ENCODE measurements at places on chromosomes 2 and 18.

DNA sequence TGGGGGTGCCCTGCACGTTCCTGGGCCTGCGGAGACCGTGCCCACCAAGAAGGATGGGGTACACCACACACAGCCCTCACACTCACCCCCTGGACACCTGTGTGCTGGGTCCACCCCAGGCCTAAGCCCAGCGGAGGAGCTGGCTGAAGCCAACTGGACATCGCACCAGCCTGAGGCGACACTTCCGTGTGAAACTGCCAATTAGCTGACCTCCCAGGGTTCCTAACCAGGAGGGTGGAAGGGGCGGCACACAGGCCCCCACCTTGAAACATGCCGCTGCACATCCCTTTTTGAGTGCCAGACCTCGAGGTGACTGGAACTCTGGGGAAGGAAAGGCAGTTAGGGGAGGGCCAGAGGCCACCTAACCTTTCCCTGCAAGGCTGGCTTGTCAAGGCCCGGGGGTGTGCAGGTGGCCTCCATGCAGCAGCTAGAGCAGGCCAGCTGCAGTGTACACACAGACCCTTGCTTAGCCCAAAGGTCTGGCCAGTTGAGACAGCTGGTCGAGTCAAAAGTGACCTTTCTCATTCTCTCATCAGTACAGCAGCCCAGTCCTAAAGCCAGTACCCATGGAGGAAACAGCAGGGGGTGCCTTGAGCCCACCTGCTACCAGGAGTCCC is 4.5 kb downstream of the STK25 start:
- no peak for DNase-seq

DNA sequence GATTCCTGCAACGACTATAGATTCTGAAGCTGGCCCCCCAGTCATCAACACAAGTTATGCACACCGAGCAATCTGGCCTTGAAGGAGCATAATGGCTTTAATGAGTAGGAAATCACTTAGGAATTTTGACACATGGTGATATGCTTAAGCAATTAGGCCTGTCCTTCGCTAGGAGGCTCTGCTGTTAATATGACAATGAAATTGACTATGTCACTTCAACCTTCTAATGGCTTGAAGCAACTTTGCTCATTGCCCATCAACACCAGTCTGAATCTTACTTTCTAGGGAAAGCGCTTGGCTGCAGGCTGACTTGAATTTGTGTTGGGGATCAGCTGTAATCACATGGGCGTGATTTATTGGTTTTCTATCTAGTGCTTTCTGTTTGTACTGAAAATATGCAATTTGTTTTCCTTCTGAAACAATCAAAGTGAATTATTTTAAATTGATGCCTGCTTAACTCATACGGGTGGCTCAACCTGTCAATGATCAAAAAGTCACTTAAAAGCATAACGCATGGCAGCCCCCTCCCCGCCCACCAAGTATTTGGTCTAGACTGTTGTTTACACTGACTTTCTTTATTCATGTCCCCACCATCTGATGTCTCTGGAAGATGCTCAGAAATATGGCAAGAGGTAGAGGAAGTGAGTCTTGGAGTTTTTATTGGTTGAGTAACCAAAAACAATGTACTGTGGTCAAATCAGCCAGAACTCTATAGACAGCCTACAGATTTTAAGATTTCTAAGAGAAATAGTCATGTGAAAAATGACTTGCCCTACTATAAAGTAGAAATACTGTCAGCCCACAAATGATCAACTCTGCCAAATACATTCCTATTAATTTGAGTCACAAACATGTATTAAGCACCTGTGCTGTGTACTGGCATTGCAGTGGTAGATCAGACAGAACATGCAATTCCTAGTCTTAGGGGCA is 344.9 kb downstream of the RBM43 start:
- no peak for DNase-seq

GRCh38 chr2:205686783-205687640 is 4.7 kb downstream of the NRP2 start:
- no peak for DNase-seq

GRCh38 chr2:190841707-190842505 is 38.7 kb upstream of the GLS start:
- no peak for DNase-seq

DNA sequence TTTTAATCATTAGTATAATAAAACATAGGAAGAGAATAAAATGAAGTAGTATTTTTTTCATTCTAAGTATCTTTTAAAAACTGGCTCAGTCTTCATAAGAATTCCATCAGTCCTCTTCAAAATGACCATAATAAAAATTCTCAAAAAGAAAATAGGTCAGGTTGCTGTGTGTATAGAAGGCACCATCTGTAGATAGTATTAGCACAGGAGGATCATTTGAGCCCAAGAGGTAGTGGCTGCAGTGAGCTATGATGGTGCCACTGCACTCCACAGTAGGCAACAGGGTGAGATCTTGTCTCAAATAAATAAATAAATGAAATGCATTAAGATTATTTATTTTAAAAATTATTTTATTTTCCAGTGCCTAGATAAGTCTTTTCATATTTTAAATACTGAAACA is 475.8 kb downstream of the ZNF804A start:
- no peak for DNase-seq

- DNase-seq = peak; percentile 47
Observed at GRCh38 chr2:46216213-46216612, 81.0 kb upstream of the EPAS1 start.

GRCh38 chr18:34942276-34942675 is 98.9 kb upstream of the MAPRE2 start:
- no peak for DNase-seq

DNA sequence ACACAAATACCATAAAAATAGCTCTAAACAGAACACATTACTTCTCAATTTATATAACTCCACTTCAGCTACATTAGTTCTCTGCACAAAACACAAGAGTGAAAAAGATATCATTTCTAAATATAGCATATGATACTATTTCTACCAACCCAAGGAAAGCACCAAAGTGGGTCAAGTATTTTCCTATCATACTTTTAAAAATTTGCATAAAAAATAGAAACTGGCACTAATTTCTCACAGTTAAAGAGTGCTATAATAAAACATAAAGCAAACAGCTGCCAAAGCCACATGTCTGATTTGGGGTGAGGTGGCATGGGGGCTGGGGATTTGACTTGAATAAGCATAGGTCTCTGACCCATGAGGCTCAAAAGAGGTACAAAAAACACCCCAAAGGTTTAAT is 61.5 kb downstream of the BARD1 start:
- DNase-seq = no peak

DNA sequence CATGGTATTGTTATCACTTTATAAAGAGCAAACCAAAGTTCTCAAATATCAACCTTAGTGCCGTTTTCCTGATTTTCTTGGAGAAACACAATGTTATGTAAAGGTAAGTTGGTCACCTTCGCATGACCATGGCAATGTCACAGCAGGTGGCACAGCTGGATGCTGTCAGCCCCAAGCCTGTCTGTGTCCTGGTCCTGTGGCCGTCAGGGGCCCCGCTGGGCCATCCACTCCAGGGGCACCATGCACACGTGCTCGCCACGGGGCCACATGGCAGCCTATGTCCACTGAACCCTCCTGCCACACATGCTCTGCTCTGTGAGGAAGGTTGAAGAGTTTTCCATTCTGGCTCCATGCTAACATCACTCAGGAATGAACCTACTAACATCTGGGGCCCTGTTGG is 85.9 kb downstream of the EIPR1 start:
- DNase-seq = no peak

DNA sequence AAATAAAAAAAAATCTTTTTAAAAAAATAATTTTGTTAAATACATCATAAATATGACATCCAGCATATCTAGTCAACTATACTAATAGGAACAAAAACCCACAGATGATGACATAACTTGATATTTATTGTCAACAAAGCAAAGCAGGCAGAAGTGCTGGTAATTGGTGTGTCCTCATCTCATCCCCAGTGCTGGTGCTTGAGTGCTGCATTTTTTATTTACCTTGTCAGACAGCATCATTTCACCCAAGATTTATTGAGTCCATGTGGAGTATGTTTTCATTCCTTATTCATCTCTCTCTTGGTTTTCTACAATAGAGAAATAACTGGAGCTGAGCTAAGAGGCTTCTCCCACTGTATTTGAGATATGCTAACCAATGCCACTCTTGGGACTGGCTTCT is 191.6 kb upstream of the SLC14A2 start:
- no peak for DNase-seq

DNA sequence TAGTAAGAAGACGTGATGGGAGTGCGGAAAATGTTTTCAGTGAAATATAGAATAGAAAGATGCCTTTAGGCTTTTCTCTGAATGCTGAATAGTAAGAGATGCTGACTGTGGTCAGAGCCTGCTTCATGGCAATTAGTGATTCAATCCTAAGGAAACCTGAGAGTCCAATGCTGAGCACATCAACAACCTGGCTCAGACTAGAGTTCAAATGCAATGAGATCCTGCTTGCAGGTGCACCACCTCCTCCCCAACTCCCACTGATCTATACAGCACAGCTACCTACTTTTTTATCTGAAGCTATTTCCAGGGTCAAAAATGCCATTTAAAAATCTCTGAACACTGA is 65.4 kb downstream of the AAK1 start:
- DNase-seq = no peak

DNA sequence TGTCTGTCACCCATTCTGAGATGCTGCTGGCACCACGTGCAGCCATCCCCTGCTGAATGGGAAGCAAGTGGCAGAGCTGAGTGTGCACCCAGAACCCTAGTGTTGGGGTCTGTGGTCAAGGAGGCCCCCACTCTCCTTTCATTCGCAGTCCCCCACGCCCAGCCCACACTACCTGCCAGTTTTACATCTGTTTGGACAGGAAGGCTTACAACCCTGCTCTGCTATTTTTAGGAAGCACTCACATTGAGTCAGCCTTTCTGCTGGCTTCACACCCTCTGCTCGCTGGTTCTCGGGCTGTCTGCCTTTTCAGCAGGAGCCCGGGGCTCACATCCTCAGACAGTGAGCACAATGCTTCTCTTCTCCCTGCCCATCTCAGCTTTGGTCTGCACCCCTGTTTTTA is 10.7 kb upstream of the ADCY3 start:
- peak; percentile 9 for DNase-seq

DNA sequence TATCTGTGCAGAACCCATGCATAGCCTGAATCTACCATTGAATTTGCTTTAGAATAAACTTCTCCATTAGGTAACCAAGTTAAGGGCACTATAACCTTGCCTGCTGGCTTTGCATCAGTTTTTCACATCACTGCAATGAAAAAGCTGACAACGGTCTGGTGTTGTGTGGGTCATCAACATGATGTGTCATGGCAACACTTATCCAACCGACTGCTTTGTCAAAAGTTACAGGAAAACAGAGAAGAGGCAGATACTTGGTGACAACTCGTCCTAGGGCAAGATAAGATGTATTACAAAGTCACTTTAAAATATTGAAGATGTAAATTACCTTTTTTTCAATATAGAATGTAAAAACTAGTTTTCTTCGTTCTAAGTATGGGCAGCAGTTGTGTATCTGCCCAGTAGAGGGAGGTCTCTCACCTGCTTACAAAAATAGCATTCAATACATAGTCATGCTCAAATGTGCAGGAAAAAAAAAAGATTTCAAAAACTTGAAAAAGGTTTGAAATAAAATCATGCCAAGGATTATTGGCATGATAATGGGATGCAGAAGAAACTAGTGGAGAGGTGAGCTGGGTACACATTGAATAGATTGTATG is 96.3 kb downstream of the EVA1A start:
- no peak for DNase-seq

GRCh38 chr18:31954349-31954748 is 11.4 kb upstream of the TRAPPC8 start:
- no peak for DNase-seq
